Pons (tissue), 1 donor: ENCODE measurements at places on chromosomes 5 and 9.

GRCh38 chr5:142280066-142281007 lies 44.5 kb downstream of the SPRY4 start:
- DNase-seq, result no peak

GRCh38 chr5:146273109-146273508 lies 65.5 kb upstream of the POU4F3 start:
- DNase-seq, result no peak

GRCh38 chr5:39140558-39141168 lies 66.5 kb upstream of the RICTOR start:
- no peak for DNase-seq

DNA sequence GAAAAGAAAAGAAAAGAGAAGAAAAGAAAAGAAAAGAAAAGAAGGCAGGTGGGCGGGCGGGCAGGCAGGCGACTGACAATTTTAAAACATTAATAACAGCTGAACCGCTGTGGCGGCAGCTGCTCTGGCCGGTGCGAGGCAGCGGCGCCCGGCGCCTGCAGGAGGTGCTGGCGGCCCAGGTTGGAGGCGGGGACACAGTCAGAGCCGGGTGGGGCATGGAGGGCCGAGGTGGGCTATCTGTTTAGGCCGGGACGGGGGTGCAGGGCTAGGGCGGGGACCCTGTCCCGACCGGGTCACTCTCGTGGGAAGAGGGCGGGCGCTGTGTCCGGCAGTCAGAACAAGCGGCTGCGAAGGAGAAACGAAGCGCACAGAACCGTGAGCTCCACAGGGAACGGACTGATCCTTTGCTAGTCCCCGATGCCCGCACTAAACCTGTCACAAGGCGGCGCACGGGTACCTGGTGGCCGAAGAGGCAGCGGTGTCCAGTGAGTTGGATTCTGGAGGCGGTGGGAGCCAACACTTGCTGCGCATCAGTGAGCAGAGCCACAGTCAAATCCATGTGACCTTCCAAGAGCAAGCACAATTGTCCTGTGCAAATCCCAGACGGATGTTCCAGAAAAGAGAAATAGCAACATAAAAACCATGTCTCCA lies 13.6 kb upstream of the ALDOB start:
- peak; percentile 58 for DNase-seq

DNA sequence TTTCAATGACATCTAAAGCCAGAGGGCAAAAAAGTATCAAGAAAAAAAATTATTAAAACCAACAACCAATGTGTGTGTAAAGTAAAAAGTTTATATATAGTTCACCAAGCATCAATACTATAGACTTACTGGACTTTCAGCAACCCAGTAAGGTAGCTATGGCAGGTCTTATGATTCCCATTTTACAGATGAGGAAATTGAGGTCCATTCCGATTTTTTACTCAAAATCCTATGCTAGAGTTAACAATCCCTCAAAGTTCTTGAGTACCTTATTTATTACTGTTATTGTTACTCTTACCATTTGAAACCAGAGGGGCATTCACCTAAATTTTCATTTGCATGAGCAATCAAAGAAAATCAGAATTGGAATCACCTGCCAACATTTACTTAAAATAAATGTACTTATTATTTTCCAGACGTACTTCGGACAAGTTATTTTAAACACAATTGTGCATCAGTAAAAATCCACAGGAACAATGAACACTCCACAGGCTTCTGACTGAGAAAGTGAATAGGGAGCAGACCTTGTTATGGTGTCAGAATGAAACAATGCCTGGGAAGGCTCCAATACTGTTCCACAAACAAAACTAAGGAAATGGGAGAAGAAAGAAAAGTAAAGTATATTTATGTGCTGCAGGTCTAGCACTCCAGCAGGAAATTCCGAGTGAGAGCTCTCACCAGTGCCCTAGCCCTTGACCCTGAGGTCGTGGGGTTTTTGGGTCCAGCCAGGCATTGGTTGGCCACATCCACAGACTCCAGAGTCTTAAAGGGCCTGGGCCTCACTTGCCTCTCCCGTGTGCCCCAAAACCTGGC lies 229.9 kb downstream of the PIK3R1 start:
- DNase-seq, result no peak
